ENCODE measurements at places on chromosomes 4 and X.

DNA sequence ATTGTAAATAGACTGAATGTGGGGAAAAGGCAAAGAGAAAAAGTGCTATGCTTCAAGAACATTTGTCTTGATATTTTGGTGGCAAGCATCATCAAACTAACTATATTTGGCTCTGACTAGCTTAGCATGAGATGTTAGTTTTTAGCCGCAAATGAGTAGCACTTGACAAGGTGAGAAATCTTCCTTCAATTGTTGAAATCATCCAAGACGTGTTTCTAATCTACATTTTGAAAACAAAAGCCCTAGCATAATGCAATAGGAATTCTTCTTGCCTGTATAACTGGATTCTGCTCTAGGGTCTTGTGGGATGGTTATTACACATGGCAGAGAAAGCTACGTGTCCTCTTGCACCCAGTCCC lies 92.5 kb downstream of the SORBS2 start:
- DNase-seq: no peak

DNA sequence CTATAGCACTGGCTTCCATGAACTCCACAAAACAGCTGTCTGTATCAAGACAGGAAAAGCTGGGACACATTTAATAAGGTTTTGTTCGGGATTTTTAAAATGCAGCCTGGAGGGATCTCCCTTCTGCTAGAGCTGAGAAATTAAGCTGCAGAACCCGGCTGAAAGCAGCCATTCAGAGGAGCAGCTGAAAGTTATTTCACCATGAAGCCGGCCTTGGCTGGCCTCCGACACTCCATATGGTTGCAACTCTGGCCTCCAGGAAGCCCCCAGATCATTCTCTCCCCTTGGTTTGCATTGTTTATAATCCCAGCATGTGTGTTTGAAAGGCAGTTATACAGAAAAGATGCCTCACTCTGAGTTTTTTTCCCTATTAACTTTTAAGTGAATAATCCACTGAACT lies 239.4 kb downstream of the SPATA18 start:
- no peak for DNase-seq

DNA sequence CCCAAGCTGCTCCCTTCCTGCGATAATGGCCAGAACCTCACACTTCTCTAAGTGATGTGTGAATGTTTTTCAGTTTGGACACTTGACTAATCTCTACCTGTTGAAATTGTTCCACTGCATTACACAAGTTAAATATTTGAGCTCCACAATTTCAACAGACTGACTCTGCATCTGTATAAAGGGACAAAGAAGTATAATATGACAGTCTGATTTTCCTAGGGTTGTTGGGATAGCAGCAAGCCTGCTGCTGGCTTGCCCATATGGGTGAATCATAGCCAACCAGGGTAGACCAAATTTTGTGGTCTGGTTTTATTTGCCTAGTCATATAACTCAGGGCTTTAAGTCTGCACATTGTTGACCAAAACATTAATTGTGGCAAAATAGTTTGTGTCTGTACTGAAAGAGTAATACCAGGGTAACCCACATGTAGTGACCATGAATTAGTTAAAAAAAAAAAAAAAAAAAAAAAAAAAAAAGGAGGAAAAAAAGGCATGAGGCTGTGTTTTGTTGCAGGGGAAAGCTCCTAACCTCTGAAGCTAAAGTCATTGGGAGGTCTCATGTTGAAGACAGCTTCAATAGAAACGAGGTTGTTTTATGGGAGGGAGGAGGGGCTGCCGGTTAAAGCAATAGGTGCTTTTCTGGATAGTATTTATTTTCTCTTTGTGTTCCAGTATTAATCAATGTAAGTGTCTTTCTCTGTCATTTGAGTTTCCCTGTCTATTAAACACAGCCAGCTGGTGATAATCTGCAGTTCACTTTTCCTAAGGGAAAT lies 534.2 kb downstream of the RAB28 start:
- DNase-seq: no peak

DNA sequence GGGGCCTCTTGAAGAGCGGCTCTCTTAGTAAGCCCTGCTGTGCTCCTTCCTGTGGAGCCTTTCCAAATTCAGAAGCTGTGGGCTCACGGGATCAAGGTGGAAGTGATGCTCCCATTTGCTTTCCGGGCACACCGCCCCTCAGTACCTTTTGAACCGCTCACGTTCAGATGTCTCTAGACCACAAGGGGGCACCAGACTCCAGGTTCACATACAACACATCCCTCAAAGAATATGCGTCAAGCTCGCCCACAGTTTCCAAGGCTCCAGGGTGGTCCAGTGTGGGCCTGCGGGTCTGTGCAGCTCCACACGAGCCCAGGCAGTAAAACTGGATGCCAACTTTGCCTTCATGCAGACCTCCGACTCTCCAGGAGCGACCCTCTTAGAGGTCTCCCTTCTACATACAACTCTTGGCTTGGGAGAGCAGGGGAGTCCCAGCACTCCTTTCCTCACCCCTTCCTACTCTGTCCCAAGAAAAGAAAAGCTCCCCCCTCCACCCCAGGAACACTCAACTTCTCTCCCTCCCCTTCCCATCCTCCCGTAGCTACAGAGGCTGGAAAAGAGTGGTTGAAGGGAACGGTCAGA lies 11.0 kb downstream of the SUPT20HL1 start:
- peak; percentile 41 for DNase-seq

DNA sequence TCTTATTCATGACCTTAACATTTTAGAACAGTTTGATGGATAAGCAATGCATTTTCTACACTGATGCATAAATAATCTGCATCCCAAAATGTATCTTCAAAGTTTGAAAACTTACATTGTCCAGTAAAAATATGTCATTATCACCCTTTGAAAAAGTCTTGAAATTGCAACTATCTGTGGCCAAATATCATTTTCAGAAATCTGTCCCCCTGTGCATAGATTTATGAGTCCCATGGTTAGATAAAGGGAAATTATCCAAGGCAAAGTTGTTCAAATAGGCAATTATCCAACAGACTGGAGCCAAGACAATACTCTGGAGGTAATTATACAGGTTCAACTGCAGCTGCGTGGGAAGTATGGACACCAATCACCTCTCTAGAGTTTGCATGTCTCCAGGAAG lies 182.5 kb upstream of the INTU start:
- no peak for DNase-seq

DNA sequence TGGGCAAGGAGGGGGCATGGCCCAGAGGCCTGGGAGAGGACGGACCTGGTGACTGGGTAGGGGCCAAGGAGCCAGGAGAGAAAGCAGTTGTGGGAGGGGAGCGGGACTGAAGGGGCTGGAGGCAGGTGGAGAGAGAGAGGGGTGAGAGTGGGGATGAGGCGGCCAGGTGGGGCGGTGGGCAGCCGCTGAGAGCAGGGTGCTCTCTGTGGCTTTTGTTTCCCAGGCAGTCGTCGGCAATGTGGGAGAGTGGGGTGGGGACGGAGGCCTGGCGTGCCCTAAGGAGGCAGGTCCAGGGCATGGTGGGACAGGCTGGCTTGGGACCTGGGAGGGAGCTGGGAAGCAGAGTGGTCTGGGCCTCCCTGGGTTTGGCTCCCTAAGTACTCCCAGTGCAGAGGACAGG lies 3.2 kb upstream of the ATP2B3 start:
- no peak for DNase-seq

DNA sequence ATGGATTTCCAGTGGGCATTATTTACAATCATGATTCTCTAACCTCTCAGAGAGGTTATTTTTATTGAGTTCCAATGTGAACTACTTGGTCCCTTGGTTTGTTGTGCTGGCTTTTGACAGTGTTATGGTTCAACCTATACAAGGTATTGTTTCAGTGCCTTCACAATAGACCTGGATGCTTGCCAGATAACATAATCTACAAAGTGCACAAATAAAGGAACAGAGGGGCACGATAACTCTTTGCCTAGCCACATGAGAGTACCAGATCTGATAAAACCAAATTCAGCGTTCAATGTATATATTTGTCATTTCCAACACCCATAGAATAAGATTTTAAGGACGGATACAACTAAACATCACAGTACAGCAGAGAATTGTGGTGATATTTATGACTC lies 120.8 kb downstream of the RASL11B start:
- no peak for DNase-seq

- no peak for DNase-seq
Observed at GRCh38 chr4:137597752-137598430, 65.6 kb upstream of the PCDH18 start.

DNA sequence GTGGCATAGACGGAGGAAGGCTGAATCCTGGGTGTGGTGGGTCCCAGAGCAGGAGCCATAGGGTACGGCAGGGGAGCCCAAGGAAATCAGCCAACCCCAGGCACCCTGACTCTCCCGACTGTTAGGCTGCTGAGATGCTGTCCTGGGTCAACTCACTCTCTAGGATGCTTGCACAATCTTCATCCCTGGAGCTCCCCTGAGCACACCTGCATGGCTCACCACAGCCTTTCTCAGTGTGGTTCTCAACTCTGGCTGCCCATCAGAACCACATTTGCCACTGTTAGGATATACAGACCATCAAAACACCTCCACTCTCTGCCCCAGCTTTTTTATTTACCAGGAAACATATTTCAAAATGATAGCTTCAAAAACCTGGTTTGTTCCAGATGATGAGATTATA lies 236.3 kb downstream of the FBXW7 start:
- no peak for DNase-seq

DNA sequence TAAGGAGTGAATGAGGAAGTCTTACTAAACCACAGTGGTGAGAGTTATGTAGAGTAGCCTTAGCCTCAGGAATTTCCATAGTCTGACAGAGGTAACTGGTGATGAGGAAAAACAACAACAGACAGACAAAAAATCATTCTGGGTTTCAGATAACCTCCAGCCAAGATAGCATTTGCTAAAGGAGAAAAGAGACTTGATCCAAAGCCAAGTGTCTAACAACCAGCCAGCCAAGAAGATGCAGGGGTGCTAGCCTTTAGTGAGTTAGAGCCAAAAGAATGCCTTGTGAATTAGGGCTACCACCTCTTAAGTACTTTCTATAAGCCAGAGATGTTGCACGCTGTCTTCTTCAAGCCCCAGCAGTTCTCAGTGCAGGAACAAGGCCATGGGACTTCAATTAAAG lies 478.0 kb upstream of the CPEB2 start:
- no peak for DNase-seq

GRCh38 chrX:23592741-23593140 lies 74.6 kb upstream of the PRDX4 start:
- no peak for DNase-seq

- DNase-seq: no peak
Observed at GRCh38 chrX:130778773-130779172, 124.2 kb downstream of the ENOX2 start.

DNA sequence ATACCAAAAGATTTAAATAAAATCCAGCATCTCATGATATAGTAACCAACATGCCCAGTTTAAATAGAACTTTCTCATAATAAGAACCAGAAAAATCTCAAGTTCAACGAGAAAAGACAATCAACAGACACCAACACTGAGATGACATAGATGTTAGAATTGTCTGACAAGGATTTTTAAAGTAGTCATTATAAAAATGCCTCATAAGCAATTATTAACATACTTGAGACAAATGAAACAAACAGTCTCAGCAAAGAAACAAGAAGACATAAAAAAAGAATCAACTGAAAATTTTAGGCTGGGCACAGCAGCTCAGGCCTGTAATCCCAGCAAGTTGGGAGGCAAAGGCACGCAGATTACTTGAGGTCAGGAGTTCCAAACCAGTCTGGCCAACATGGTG lies 118.1 kb downstream of the FGF16 start:
- no peak for DNase-seq

DNA sequence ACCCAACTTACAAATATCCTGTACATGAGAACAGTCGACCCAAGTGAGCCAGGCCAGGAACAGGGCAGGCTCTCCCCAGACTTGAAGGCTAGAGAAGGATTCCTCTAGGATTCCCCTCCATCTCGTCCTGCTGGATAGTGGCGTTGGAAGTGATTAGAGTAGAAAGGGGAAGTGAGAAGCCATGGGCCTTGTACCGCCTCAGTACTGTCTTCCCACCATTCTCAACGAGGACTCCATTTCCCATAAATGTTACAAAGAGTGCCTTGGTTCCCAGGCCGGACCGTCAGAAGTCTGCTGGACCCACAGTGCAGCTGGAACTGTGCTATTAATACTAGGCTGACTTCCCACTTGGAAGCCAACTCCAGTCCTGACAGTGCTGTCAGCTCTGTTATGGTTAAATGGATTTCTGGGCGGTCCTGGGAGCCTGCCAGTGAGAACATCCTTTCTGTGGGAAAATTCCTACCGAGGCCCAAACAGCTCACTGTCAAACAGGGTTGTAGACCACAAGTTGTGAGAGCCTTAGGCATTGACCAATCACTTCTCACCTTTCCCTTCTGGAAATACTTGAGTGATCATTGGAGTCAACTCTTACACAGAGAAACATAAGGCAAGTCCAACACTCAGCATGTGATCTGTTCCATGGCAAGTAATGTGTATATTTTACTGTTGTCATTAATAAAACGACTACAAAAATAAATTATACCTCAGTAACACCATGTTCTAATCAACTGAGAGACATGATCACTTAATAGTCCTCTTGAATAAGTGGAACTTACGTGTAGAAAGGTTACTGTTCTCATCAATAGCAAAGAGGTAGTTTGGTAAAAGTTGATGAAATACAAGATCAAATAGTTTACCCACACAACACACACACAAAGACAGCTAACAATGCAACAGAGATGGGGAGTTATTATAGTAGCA lies 58.4 kb downstream of the AMELX start:
- peak; percentile 9 for DNase-seq

DNA sequence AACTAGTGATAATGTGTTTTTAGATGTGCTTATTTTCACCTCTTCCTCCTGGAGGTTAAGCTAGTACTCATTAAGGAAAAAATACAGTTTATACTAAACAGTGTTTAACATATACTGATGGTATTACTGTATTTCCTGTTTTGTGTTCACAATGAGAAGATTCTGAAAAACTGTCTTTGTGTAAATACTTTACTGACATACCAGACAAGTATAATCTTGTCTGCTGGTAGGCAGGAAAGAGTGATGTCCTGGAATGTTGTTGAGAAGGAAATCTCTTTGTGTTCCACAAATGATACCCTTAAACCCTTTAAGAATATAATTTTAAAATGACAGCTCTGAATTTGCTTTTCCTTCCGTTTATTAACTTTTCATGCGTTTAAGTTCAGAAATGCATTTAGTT lies 205.5 kb upstream of the NUDT6 start:
- DNase-seq: no peak

GRCh38 chrX:150405576-150405975 lies 42.5 kb downstream of the MAMLD1 start:
- DNase-seq: no peak

- DNase-seq: peak; percentile 45
Observed at GRCh38 chr4:47031011-47031678, at the start of gene GABRB1. TSS of gene GABRB1 (plus strand) at chr4:47031567.

DNA sequence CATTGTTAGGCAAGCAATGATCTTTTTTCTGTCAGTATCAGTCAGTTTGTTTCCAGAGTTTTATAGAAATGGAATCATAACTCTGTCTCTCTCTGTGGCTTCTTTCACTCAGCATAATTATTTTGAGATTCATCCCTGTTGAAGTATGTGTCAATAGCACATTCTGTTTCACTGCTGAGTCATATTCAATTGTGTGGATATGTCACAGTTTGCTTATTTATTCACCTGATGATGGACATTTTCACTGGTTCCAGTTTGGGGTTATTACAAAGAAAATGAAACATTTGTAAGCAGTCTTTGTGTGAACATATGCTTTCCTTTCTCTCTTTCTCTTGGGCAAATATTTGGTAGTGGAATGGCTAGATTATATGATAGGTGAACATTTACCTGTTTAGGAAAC lies 10.2 kb upstream of the ZNF718 start:
- no peak for DNase-seq
